ENCODE measurements at places on chromosomes 7 and 10.

DNA sequence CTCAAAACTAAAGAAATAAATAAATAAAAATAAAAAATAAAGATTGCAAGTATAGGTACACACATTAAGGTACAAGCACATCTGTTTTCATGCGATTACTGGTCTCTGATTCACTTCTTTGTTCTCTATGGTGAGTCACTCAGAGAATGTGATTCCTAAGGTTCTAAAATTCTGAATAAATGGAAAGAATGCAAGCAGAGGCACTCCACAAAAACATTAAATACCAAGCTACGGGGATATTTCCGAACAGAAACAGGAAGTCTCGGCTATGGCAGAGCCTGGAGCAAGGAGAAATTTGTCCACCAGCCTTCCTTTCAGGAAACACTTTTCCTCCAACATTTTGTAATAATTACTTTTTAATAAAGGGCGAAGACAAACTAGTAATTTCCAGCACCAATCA, 1.4 kb downstream of the VOPP1 start:
- peak; percentile 90 for DNase-seq

- no peak for DNase-seq
These were observed 56.8 kb upstream of the TMEM229A start for GRCh38 chr7:124089621-124090020.

GRCh38 chr10:132929953-132930548, 12.3 kb downstream of the CFAP46 start:
- DNase-seq: no peak

- DNase-seq: no peak
These were observed 722.1 kb upstream of the CELF2 start for GRCh38 chr10:10295537-10295936.

Measured in fibroblast of skin of right biceps (primary cell).